ENCODE measurements at places on chromosomes 5 and 9.
A peak's percentile ranks its signal among the peaks of the same experiment; 100 is the strongest.

GRCh38 chr9:107878462-107878861 is 388.9 kb upstream of the KLF4 start:
- no peak for DNase-seq
- no peak overlapping the region for H3K27ac ChIP-seq
- H3K4me1 ChIP-seq = peaks cover 9% of the 10 kb centered on the region
- H3K4me3 ChIP-seq = no peak overlapping the region
- H3K27me3 ChIP-seq = no peaks in the 10 kb centered on the region
- no peaks in the 10 kb centered on the region for H3K36me3 ChIP-seq

DNA sequence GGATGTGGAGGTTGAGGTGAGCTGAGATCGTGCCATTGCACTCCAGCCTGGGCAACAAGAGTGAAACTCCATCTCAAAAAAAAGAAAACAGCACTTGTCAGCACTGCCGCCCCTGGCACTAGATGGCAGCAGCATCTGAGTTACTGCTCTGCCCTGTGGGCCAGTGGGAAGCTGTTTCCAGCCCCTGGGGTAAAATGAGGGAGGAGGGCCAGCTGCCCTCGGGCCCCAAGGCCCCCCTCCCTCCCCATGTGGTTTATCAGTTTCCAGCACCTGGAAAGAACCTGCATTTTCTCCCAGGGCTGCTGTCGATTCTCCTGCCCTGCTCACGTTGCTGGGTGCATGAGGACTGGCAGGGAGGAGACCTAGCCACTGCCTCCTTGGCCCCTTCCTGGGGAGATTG is 13.2 kb upstream of the CEL start:
- peaks cover 52% of the 10 kb centered on the region for H3K36me3 ChIP-seq
- H3K27ac ChIP-seq = no peak overlapping the region
- no peaks in the 10 kb centered on the region for H3K4me1 ChIP-seq
- no peak overlapping the region for H3K4me3 ChIP-seq
- H3K27me3 ChIP-seq = no peaks in the 10 kb centered on the region

DNA sequence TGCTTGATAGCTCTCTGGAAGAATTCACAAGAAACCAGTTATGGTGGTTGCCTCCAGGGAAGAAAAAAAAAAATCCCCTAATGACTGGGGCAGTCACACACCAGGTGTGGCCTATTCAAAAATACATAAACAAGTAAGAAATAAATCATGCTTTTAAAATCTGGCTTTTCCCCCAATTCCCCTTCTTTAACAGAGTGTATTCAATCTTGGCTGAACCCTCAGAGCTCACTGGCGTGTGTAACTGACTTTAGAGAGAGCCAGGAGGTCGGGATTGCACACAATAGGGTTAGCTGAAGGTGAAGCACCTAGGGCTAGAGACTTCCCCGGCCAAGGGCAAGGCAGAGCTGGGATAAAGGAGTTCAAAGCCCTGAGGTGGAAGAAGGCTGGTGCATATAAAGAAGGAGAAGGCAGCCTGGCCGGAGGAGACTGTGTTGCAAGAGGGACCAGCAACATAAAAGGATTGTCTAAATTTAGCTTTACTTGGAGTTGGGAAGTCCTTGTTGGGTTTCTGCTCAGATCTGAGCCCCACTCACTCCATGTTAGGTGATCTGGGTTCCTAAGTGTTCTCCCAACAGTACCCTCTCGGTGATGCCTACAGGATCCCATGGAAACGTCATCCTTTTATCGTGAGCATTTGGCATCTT is 19.7 kb downstream of the FNBP1 start:
- H3K4me3 ChIP-seq = no peak overlapping the region
- no peak for DNase-seq
- H3K27me3 ChIP-seq = no peaks in the 10 kb centered on the region
- peaks cover 14% of the 10 kb centered on the region for H3K36me3 ChIP-seq

DNA sequence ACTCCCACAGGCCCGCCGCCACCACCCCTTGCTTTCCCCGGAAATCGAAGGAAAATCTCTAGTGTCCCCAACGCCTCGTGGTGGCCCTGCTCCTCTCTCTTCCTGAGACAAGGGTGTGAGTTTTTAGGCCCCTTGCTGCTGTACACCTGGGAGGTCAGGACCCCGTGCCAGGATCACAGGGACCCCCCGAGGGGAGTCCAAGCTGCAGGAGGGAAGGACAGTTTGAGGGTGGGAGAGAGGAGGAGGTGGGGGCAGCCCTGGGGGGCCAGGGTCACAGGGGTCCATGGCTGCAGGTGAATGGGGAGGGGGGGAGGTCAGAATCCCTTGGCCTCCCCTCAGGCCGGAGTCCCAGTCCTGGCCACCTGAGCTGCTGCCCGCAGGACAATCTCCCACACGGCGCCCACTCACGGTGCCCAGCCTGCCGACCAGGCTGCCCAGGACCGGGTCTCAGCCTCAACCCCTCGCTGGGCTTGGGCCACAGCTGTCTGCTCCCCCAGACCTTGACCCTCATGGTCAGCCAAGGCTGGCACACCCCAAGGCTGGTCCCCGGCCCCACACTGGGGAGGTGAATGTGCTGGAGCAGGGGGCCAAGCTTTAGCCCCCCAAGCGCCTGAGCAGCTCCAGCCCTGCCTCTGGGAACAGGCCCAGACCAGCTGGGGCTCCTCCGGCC is 19.9 kb downstream of the TPPP start:
- peaks cover 4% of the 10 kb centered on the region for H3K36me3 ChIP-seq
- peaks cover 46% of the 10 kb centered on the region for H3K27me3 ChIP-seq
- H3K4me1 ChIP-seq = peaks cover 32% of the 10 kb centered on the region
- no peak for DNase-seq
- peak overlapping the region; percentile 88 for H3K27ac ChIP-seq

- H3K27ac ChIP-seq = no peak overlapping the region
- DNase-seq = no peak
- H3K27me3 ChIP-seq = no peaks in the 10 kb centered on the region
Measured at GRCh38 chr9:26264709-26265601, 586.7 kb upstream of the TUSC1 start.

DNA sequence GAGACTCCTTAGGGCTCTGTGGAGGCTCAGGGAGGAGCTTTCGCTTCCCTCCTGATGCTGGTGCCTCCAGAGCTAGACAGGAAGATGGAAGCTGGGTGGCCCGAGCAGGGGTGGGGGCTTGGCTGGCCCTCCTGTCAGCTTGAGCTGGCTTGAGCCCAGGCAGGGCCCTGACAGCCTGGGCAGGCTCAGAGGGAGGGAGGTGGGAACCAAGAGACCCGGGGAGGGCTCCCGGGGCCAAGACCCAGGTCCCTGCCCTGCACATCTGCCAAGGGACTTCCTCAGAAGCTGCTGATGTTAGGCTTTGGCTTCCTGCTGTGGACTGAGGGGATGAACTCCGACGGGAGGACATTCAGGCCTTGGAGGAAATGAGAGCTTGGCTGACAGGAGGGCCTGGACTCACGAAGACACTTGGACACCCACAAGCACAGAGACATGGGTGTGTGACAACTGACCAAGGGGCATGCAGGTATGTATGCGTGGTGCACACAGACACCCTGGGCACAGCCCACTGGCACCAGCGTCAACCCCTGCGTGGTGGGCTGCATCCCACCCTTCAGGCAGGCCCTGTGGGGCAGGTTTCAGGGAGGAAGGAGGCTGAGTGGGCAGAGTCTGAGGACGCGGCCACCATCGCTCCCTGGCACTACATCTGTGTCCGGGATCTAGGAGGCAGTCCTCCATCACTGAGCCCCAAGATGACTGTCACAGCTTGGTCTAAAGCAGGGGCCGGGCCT is 1.7 kb upstream of the LTC4S start:
- H3K27me3 ChIP-seq = no peaks in the 10 kb centered on the region
- H3K4me1 ChIP-seq = peaks cover 5% of the 10 kb centered on the region
- peak; percentile 47 for DNase-seq
- H3K27ac ChIP-seq = no peak overlapping the region
- no peak overlapping the region for H3K4me3 ChIP-seq

DNA sequence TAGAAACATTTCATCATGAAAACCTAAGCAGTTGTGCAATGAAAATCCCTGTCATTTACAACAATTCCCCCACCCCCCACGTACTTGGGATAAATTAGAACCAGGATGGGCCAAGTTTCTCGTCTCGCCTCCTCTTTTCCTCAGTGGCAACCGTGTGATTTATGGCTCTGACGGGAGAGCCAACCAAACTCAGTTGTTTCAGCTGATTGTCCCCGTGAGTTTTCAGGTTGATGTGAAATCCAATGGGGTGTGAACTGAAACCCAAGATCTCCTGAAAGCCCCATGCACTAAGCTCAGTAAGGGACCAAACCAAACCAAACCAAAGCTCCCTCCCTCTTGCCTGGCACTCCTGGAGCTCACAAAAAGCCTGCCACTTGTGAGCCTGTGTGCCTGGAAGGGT is 138.7 kb upstream of the SLC24A2 start:
- no peaks in the 10 kb centered on the region for H3K36me3 ChIP-seq
- peaks cover 20% of the 10 kb centered on the region for H3K4me1 ChIP-seq
- no peak overlapping the region for H3K27ac ChIP-seq
- H3K4me3 ChIP-seq = no peak overlapping the region
- DNase-seq = no peak

- no peaks in the 10 kb centered on the region for H3K36me3 ChIP-seq
- no peak for DNase-seq
- H3K4me3 ChIP-seq = no peak overlapping the region
Measured at GRCh38 chr5:10671041-10672008, 89.7 kb downstream of the DAP start.

GRCh38 chr9:77462066-77462465 is 186.1 kb downstream of the GNA14 start:
- H3K4me1 ChIP-seq = no peaks in the 10 kb centered on the region
- DNase-seq = no peak
- H3K27ac ChIP-seq = no peak overlapping the region
- H3K36me3 ChIP-seq = no peaks in the 10 kb centered on the region

- no peak overlapping the region for H3K4me3 ChIP-seq
- H3K27me3 ChIP-seq = no peaks in the 10 kb centered on the region
- no peaks in the 10 kb centered on the region for H3K4me1 ChIP-seq
- no peak overlapping the region for H3K27ac ChIP-seq
Measured at GRCh38 chr5:143641549-143642355, 170.2 kb upstream of the HMHB1 start.

- no peak overlapping the region for H3K4me3 ChIP-seq
- H3K4me1 ChIP-seq = no peaks in the 10 kb centered on the region
- no peaks in the 10 kb centered on the region for H3K27me3 ChIP-seq
- peak; percentile 5 for DNase-seq
- no peaks in the 10 kb centered on the region for H3K36me3 ChIP-seq
Measured at GRCh38 chr5:82620957-82621600, 342.9 kb upstream of the RPS23 start.

- H3K36me3 ChIP-seq = no peaks in the 10 kb centered on the region
- peaks cover 10% of the 10 kb centered on the region for H3K27me3 ChIP-seq
- no peak overlapping the region for H3K4me3 ChIP-seq
- H3K4me1 ChIP-seq = no peaks in the 10 kb centered on the region
- DNase-seq = peak; percentile 46
Measured at GRCh38 chr5:180718810-180719453, 20.9 kb downstream of the OR2Y1 start.

DNA sequence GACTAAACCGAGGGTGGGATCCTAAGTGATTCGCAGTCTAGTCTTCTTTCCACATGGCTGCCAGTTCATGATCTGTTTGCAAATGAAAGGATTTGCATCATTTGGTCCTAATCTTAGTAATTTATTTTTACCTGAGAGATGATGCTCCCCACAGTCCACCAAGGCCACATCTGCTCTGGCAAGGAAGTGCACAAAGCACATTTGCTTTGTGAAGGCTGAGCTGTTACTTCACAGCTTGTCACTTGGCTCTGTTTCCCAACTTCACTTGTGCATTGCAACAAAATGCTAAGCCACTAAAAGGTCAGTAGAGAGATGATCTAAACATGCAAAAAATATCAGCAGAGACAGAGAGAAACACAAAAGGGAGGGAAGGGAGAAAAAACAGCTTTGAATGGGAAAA is 128.5 kb upstream of the VLDLR start:
- H3K36me3 ChIP-seq = no peaks in the 10 kb centered on the region
- no peak overlapping the region for H3K27ac ChIP-seq
- H3K27me3 ChIP-seq = no peaks in the 10 kb centered on the region
- H3K4me3 ChIP-seq = no peak overlapping the region
- no peak for DNase-seq

Measured in common myeloid progenitor, CD34-positive (primary cell).